ENCODE measurements at places on chromosomes 12 and 14.

DNA sequence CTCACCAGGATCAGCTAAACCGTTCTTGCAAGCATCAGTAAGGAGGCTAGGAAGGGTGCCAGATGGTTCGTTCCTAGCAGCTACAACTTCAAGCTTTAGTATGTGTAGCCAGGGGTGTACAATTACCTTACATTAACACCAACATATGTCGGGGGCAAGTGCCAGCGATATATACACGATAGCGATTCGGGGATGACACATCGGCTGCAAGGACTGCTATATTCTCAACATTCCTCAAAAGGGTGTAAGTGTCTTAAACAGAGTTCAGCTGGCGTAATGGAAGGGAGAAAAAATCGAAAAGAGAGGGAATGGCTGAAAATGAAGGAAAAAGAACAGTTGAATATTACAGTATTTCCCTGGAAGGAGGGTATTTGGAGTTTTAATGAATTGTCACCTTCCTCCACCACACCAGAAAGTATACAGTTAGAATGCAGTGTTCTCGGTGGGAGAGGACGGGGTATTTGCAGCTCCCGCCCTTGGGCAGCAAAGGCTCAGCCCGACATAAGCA, 545 bp downstream of the LIMA1 start:
- DNase-seq, result peak; percentile 41

DNA sequence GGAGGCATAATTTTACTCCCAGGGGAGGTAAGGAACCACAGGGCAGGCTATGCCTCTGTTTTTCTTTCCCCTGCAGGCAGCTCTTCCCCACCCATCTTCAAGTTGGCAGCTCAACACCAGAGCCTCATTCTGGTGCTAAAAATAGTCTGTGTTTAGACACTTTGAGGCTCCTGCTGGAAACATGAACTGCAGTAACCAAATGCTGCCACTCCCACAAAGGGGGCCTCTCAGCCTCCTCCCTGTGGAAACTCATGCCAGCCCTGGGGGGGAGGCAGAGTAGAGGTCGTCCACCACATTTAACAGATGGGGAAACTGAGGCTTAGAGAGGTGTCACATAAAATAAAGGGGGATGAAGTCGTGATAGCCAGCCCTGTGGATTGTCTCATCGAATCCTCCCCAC, 61.4 kb downstream of the WSCD2 start:
- no peak for DNase-seq

GRCh38 chr12:92331383-92331782, 185.7 kb upstream of the BTG1 start:
- no peak for DNase-seq

DNA sequence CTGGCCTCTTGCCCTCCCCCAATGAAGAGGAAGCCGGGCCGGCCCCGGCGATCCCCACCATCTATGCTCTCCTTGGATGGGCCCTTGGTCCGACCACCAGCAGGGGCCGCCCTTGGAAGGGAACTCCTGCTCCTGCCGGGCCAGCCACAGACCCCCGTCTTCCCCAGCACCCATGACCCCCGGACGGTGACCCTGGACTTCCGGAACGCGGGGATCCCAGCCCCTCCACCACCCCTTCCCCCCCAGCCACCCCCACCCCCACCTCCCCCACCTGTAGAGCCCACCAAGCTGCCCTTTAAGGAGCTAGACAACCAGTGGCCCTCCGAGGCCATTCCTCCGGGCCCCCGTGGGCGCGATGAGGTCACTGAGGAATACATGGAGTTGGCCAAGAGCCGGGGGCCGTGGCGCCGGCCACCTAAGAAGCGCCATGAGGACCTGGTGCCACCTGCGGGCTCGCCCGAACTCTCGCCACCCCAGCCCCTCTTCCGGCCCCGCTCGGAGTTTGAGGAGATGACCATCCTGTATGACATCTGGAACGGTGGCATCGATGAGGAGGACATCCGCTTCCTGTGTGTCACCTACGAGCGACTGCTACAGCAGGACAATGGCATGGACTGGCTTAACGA, 19.4 kb downstream of the SETD1B start:
- DNase-seq, result no peak

DNA sequence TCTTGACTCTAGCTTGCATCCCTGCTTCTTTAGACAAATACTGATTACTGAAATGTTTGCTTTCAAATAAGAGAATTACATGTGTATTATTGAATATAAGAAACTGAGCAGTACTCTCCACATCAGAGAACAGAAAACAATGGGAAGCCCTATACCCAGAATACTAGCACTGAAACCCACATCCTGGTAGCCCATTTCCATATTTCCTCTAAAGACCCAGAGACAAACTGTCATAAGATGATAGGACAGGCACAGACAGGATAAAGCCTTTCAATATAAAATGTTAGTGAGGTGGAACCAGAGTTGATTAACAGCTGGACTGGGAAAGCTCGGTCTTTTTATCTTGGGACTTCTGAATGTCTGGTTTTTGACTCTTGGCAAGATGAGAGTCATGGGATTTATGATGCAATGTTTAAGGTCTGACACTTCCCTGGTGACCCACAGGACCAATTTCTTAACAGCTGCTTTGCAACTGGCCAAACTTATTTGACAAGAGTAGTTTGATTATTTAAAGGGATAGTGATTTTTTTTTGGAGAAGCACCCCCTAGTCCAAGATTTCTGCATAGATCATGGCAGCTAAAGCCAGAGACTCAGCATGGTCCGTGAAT, 166.9 kb upstream of the ATXN7L3B start:
- no peak for DNase-seq

- peak; percentile 47 for DNase-seq
Observed at GRCh38 chr12:65962921-65963861, 138.9 kb downstream of the HMGA2 start.

Measured in A549 (cell line).